D341Med (cell line): ENCODE measurements at places on chromosomes 2 and 18.
A peak's percentile ranks its signal among the peaks of the same experiment; 100 is the strongest.

- DNase-seq: no peak
These were observed 1.5 kb upstream of the PELI1 start for GRCh38 chr2:64145714-64146113.

DNA sequence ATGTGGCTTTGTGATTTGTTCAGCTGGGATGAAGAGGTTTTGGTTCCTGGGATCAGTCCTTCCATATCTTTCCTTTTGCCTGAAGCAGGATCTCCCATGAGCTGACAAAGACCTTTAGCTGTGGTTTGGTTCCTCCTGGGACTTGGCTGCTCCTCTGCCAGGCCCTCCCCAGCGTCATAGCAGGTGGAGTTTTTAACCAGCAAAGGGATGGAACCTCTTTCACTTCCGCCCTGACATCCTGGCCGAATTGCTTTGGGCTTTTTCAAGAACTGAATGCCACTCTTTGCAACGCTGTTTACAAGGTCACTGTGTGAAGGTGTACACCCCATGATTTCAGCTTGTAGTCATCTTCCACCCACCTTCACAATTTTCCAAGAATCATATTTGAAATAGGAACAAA, 390 bp downstream of the PCARE start:
- DNase-seq: no peak

GRCh38 chr2:238700506-238701340, 147.2 kb upstream of the TWIST2 start:
- no peak for DNase-seq

- no peak for DNase-seq
These were observed 122.1 kb downstream of the DTNB start for GRCh38 chr2:25551316-25551715.

DNA sequence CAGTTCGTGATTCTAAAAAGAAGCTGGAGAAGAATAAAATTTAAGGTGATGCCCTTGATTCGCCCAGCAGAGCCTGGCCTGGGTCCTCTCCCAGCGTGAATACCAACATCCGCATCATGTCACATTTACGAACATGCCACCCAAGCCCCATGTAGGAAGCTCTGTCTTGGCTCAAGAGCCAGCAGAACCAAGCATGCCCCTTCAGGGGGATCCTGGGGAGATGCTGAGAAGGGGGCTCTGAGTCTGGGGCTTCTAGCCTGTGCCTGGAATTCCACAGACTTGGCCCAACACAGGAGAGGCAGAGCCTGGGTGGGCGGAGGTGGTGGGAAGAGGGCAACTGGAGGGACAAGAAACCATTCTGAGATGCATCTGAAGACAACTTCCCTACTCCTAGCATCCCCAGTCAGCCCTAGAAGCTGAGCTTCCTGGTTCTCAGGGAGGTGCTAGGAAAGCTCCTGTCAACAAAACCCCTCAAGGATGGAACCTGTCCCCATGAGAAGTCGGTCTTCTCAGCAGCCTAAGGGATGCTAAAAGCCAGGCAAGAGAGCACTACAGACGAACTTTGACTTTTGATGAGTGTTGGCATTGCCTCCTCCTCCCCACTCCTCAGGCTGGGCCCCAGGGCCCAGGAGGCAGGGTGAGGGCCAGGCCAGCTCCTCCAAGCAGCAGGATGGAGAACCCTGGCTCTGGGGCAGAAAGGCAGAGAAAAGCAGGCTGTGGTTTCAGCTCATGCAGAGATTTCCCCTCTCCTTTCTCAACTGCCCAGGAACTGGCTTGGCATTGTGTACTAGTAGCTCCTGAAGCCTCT, 57.9 kb downstream of the POLR1A start:
- no peak for DNase-seq

GRCh38 chr2:161246281-161246680, 61.9 kb upstream of the PSMD14 start:
- DNase-seq: peak; percentile 51

- DNase-seq: no peak
These were observed 3.6 kb downstream of the NDUFV2 start for GRCh38 chr18:9106094-9106493.

DNA sequence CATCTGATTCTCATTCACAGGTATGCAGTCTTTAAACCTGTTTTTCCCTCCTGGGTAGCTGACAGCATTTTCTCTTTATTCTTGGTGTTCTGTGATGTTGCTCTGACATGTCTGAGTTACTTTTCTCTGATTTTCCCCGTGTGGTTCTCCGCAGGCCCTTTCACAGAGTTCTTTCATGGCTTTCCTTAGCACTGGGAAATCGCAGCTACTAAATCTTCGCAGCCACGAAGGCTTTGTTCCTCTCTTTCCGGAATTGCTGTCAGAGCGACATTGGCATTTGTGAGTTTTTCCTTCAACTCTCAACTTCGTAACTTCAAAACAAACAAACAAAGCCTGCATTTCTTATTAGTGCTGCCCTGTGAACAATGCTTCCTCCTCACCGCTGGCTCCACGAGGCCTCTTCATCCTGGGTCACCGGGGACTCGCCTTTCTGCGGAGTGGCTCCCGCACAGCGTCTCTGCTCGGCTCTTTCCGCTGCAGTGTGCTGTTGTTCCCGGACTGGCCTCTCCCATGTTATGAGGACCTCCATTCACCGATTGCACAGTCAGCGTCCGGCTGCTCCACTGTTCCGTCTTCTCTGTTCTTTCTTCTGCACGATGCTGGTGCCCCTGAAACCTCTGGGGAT, 16.1 kb downstream of the COLEC11 start:
- DNase-seq: peak; percentile 27

- DNase-seq: no peak
These were observed 34.0 kb upstream of the CYTIP start for GRCh38 chr2:157477919-157478318.

GRCh38 chr2:124272261-124272841, 247.3 kb downstream of the CNTNAP5 start:
- no peak for DNase-seq

GRCh38 chr2:174611006-174611405, 13.4 kb upstream of the WIPF1 start:
- DNase-seq: no peak

- no peak for DNase-seq
These were observed 83.7 kb upstream of the UBXN4 start for GRCh38 chr2:135657806-135658582.

- no peak for DNase-seq
These were observed 384.1 kb downstream of the ERBB4 start for GRCh38 chr2:212154477-212154878.

DNA sequence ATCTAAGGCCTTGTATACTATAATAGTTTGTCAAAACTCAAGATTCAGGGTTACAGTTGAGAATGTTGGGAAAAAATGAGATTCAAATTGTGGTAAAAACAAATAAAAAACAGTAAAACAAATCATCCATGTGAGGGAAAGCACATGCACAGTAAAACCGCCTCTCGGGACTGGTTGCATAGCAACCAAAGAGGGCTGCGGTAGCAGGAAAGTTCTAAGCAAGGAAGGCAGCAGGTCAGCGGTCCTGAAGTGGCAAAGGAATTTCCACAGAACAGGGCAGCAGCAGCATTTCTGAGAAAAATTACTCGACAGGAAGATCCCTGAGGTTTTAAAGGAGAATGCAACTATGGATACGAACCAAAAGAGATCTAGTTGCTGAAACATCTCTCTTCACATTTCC, 93.7 kb downstream of the DYNAP start:
- DNase-seq: peak; percentile 30

GRCh38 chr2:8222979-8223694, 458.7 kb upstream of the ID2 start:
- DNase-seq: no peak

DNA sequence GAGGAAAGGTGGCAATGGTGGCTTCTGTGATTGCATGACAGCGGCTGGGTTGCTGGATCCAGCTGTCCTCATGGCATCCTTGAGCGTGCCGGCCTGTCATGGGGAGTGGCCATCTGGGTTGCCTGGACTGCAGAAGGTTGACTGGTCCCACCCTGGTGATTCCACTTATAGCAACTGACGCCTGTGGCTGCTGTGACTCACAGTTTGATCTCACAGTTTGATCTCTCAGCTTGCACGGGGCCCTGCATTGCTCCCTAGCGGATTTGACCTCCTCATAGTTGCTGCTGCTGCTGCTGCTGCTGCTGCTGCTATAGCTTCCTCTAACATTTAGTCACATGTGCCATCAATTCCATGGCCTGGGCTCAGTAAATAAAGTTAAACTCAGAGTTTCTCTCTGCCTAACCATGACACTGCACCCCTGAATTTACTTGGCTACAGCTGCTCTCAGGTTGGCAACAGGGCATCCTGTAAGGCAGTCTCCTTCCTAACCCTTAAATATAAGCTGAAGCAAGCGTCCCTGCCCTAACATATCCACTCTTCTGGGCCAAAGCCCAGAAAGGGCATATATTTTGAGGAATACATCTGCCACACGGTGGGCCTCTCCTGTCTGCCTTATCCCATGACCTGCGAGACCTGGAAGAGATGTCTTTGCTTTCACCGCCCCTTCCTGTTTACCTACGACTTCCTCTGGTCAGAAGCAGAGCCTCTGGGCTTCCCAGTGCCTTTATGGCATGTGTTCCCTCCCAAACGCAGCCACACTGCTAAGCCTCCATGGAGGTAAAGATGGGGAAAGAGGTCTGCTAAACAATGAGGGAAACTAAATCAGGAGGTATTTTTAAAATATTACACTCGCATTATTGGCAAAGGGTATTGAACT, 37.8 kb upstream of the CCDC150 start:
- no peak for DNase-seq

DNA sequence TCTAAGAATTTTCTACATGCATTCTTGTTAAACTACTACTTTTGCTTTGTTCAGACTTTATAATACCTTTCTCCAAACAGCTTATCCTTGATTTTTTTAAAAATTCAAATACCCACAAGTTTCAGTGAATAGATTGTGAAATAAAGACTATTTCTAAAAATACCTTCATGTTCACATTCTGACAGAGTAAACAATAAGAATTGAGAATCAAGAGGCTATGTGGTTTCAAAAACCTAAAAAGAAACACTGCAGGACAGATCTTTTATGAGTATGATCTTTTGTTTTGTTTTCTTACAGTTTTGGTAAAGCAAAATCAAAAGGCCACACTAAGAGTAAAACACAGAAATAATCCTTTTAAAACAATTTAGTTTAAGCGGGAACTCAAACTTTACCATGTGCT, 21.2 kb downstream of the ALS2 start:
- no peak for DNase-seq

DNA sequence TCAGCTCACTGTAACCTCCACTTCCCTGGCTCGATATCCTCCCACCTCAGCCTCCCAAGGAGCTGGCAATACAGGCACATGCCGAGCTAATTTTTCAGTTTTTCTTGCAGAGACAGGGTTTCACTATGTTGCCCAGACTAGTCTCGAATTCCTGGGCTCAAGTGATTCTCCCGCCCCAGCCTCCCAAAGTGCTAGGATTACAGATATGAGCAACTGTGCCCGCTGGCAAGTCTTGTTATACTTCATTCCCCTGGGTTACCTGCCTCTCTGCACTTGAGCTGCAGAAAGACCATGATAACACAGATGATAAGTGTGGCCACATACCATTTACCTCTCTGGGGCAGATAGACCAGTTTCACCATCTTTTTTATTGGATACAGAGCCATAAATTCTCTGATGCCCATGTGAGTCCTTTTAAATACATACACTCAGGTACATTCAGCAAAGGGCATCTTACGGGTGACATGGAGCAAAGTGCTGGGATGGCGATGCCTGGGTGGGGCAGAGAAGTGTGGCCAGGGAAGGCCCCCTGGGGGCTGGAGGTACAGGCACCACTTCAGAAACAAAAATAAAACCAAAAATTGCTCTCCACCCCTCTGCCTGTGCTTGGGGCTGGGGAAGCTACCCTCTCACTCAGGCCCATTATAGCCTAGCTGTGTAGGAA, 20.4 kb downstream of the CCT7 start:
- DNase-seq: no peak

DNA sequence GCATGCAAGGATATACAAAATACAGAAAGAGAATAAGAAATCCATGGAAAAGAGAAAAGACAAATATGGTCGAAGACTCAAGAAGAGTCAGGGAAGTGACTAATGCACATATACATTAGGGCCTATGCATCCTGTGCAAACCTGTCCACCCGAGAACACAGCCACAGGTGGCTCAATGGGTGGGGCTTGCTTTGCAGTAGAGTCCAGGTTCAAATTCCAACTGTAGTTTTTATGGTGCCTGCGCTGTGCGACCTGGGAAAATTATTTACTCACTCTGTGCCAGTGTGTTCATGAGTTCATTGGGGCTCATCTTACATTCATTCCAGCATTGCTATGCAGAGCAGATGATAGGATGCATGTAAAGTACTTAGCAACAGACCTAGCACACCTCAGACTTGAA, 244.7 kb downstream of the CTNNA2 start:
- DNase-seq: no peak

- no peak for DNase-seq
These were observed 11.3 kb upstream of the ARHGEF4 start for GRCh38 chr2:130825231-130825965.

DNA sequence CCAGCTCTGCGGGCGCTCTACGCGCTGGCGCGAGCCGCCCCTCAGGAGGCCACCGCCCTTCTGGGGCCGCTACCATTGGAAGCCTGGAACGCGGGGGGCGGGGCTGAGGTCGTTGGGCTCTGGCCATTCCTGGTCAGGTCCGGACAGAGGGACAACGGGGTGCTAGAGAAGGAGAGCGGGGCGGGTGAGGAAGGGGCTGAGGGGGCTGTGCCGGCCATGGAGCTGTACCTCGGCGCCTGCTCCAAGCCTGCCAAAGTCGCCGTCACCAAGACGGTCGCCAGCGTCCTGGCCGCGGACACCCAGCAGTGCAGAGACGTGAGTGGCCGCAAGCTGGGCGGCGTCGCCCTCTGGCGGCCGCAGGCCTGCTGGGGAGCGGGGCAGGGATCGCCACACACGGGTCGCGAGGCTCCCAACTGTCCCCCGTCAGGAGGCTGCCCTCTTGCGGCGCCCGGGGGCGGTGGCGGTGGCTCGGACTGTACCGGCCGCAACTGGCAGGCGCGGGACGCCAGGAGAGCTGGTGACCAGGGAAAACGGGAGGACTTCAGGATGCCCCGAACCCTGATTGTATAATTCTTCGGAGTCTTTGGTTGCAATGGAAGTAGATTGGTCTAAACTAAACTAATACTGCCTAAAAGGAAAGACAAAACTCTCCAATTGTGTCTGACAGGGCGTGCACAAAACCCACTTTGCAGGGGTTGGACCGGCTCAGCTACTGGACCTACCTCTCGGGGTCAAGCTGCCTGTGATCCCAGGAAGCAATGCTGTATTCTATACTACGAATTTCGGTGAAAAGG, at the start of gene FSIP2:
Gene FSIP2 (plus strand): TSS at position 126 of the 794 bp plus-strand sequence. CDS start 91 bp downstream, at position 217.
- peak; percentile 18 for DNase-seq

DNA sequence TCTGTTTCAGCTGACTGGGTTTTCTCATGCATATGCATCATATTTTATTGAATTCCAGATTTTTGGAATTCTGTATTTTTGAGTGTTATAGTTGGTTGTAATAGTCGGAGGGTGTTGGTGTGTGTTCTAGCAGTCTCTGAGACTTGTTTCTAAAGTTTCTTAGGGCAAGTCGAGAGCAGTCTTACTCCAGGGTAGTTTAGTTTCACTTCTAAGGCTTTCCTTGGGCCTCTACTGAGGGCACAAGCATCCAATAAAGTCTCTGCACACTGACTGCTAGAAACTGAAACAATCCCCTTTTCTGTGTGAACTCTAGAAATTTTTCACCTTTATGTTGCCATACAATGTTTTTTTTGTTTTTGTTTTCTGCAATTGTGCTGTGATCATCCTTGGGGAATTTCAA, 663.7 kb upstream of the LRATD1 start:
- no peak for DNase-seq
